ENCODE measurements at places on chromosomes 13 and 19.

GRCh38 chr19:39949026-39949747, 14.8 kb upstream of the FCGBP start:
- DNase-seq = no peak

- no peak for DNase-seq
Measured at GRCh38 chr19:45189971-45190370, 11.4 kb downstream of the BLOC1S3 start.

DNA sequence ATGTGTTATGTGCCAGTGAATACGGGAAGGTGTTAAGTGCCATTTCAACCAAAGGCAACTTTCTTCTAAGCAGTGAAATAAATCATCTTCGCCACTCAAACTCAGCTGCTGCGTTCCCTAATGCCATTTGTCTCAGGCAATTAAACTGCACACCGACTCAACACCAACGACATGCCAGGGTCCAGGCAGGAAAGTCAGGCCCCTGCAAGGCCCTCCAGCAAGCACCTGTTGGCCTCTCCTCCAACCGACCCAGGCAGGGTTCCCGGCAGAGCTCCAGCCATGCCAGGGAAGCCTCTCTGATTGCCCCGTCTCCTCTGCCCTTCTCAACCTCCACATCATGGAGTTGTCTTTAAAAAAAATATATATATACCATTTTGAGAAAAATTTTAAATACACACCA, 21.8 kb downstream of the SAFB2 start:
- DNase-seq = no peak

GRCh38 chr19:39390451-39390750, 505 bp downstream of the PAF1 start:
- DNase-seq = no peak

GRCh38 chr13:20301403-20302071, 69.4 kb upstream of the GJB6 start:
- DNase-seq = no peak

- no peak for DNase-seq
Measured at GRCh38 chr13:95546919-95547318, 5.6 kb upstream of the CLDN10 start.

- DNase-seq = no peak
Measured at GRCh38 chr13:64529874-64530485, 2700.2 kb downstream of the PCDH9 start.

DNA sequence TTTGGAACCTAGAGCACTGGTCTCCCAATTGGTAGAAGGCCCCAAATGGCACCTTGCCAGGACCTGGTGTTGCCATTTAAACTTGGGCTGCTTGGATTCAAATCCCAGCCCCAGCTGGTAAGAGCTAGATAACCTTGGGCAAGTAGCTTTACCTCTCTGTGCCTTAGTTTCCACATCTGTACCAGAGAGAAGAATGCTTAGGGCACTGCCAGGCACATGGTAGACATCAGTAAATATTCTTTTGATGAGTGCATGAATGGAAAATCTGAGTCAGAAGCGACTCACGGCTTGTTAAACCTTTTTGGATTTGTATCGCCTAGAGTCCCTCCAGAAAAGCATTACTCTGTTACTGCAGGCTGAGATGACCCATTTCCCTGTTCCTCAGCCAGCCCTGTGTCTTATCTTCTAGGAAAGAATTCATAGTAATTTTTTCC, 90.9 kb downstream of the SIPA1L3 start:
- DNase-seq = no peak

DNA sequence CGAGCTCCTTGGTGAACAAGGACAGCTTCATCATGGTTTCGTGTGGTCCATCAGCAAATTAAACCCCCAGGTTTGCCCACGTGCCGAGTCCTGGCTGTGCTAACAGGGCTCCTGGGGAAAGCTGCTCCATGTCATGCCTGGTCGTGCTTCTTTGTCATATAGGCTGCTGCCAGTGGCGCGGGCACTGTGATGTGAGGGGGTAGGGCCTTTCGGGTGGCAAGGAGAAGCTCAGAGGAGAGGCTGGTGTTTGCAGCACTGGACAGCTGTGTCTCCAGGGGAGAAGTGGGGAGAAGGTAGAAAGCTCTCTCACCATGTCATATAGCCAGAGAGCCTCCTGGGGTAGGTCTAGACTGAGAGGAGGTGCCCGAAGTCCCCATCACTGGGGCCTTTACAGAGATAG, 13.3 kb downstream of the VSTM2B start:
- DNase-seq = no peak

DNA sequence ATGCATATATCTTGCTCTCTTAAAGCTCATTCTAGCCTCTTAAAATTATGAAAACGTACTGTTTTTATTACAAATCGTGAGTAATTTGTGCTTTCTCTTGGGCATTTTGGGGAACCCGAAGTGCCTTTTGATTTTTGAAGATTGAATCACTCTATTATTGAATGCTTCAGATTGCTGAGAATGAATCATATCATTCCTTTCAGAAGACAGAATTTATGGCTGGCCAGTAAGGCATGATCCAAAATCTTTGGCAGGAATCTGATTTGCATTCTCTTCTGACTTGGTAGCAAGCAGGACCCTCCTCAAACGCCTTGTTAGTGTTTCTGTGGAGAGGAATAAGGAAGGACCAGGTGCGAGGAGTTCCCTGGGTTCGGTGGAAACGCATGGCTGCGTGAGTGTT, 49.5 kb downstream of the STARD13 start:
- no peak for DNase-seq

DNA sequence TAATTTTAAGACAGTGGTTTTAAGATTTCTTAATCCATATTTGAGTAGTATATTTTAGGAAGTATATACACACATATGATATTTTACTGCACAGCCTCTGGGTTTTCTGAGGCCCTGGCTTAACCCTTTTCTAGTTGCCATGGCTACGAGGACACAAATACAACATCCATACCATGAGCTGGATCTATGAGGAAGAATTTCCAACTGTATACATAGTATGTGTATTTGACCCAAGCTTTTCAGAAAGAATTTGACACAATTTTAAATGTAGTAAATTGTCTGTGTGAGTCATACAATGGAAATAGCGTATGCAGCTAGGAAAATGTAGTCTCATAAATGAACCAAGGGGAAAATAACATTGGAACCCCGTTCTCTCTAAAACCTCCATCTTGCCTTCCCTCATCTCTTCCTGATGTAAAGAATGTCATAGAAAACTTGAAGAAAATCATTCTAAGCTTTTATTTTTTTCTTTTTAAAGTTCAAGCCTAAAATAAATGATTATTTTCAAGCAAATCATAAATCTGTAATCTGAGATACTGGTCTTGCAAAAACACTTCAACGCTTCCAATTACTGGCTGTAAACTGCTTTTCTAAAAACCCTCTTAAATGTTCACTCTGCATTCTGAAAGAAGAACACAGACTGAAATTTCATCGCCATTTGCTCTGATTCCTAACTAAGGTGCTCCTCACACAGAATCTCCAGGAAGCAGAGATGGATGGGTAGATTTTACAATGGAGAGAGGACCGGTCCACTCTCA, 172.4 kb downstream of the LACC1 start:
- DNase-seq = no peak

GRCh38 chr13:110225609-110226574, 81.1 kb downstream of the COL4A1 start:
- DNase-seq = no peak

DNA sequence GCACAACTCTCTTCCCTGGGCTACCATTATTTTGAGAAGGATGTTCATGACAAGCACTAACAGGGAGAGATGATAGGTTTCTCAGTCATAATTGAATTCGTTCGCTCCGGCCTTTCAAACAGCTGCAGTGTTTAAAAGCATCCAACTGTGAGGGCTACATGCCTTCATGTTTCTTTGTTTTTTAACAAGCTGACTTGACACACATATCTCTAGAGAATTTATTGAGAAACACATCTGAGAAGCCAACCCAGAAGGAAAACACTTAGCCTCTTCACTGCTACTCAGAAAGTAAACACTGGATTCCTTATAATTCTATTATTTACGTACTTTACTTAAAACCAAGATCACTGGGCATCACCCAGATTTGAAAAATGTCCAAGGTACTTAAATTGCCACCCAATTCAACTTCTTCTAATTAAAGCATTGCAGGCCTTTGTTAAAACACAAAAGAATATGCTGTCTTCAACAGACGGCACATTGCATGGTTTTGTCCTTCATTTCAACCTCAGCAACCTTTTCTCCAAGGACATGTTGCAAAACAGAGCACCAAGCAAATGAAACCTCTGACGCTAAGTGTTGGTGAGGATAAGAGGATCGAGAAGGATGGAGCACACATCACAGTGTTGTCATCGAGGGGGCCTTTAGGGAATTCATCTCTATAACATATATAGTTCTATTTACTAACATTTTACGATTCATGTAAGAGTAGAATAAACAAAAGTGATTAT, 75.8 kb downstream of the TBC1D4 start:
- no peak for DNase-seq

DNA sequence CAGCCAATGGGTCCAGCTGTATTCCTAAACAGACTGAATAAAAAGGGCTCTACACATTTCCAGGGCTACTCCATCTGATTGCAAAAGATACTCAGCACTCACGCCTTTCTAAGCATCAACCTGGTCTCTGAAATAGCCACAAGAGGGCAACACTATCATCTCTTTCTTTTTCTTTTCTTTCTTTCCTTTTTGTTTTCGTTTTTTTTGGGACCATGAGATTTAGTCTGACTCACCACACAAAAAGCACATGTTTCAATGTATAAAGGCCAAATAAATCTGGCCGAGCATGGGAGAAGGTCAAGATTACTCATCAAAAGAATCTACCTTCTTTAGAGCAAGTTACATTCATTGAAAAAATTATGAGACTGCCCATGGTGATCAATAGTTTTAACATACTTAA, 805.6 kb upstream of the ARGLU1 start:
- no peak for DNase-seq

GRCh38 chr13:78680115-78680561, 21.2 kb upstream of the OBI1 start:
- peak; percentile 69 for DNase-seq

DNA sequence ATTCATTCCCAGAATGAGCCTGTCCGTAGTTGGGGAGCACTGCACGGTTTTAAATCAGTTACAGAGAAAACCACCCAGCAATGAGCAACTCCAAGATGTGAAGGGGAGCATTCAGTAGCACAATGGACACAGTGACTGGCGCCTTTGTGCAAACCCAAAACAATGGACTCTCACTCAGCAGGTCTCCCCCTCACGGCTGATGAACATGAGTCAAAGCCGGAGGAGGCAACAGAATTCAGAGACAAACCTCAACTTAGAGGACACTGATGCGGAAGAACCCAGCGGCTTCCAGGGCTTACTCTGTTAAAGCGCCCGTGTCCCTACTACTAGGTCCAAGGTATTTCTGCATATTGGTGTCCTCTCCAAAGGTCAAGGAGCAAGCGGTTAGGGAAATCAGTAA, 17.7 kb downstream of the PLEKHF1 start:
- DNase-seq = no peak

- DNase-seq = no peak
Measured at GRCh38 chr13:58452123-58452623, 820.6 kb downstream of the PCDH17 start.

GRCh38 chr13:33642374-33643065, 175.4 kb upstream of the RFC3 start:
- DNase-seq = no peak

GRCh38 chr19:14479975-14480699, 5.0 kb upstream of the PTGER1 start:
- no peak for DNase-seq

- DNase-seq = no peak
Measured at GRCh38 chr13:23470790-23471614, 37.5 kb upstream of the SACS start.
